ENCODE measurements at places on chromosomes 1 and 21.
A peak's percentile ranks its signal among the peaks of the same experiment; 100 is the strongest.

DNA sequence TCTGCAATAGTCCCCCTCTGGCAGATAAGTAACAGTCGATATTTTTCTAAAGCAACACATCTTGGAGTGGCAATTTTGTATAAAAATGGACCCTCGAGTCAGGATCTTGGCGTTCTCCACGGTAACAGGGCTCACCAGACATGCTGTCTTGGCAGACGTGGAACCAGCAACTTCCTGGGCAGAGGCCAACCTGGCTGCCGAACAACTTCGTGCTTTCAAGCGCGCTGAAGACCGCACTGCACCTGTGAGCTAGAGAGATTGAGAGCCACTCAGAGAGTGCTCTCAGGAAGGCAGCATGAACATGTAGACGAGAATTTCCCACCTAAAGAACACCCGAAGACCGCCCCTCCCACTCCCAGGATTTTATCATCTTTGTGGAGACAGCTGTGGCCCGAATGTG lies 7.3 kb downstream of the C1orf174 start:
- no peak for DNase-seq

- DNase-seq, result no peak
Observed at GRCh38 chr1:222757646-222758268, 20.8 kb downstream of the FAM177B start.

GRCh38 chr21:30600787-30601186 lies at the start of gene KRTAP22-1:
TSS of gene KRTAP22-1 (plus strand) at chr21:30601087.
- no peak for DNase-seq

- DNase-seq, result no peak
Observed at GRCh38 chr1:29777522-29777921, 541.2 kb downstream of the PTPRU start.

- no peak for DNase-seq
Observed at GRCh38 chr1:109569323-109569722, 20.9 kb downstream of the GNAI3 start.

GRCh38 chr21:43717166-43717853 lies 1.6 kb upstream of the PDXK start:
- DNase-seq, result no peak

- DNase-seq, result no peak
Observed at GRCh38 chr1:156480016-156480370, 20.6 kb downstream of the MEF2D start.

DNA sequence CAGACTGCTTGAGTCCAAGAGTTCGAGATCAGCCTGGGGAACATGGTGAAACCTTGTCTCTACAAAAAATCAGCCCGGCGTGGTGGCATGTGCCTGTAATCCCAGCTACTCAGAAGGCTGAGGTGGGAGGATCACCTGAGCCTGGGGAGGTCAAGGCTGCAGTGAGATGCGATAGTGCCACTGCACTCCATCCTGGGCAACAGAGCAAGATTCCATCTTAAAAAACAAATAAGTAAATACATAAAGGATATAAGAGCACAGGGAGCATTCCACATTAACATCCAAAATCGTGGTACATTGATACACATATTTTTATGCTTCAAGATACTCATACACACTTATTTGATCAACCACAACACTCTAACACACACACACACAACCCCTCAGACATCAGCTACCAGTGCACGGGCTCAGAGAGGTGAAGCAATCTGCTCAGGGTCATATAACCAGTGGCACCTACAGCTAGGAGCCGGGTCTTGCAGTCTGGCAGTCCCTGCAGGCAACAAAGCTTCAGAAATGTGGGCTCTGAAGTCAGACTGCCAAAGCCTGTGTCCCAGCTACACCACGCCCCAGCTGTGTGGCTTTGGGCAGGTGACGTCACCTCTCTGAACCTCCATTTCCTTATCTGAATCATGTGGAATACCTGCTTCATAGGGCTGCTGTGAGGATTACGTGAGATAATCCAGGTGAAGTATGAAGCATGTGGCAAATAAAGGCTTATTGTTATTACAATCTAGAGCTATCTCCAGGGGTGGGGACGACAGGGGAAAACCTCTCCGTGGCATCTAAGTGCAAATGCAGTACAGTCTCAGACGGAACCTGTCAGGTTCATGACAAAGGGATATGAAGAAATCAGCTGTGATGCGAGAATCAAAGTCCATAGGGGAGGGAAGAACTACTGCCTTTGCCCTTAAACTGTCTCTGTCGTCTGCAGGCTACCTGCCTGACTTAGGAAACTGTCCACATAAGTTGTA lies 4.8 kb upstream of the CRYBG2 start:
- peak; percentile 96 for DNase-seq

DNA sequence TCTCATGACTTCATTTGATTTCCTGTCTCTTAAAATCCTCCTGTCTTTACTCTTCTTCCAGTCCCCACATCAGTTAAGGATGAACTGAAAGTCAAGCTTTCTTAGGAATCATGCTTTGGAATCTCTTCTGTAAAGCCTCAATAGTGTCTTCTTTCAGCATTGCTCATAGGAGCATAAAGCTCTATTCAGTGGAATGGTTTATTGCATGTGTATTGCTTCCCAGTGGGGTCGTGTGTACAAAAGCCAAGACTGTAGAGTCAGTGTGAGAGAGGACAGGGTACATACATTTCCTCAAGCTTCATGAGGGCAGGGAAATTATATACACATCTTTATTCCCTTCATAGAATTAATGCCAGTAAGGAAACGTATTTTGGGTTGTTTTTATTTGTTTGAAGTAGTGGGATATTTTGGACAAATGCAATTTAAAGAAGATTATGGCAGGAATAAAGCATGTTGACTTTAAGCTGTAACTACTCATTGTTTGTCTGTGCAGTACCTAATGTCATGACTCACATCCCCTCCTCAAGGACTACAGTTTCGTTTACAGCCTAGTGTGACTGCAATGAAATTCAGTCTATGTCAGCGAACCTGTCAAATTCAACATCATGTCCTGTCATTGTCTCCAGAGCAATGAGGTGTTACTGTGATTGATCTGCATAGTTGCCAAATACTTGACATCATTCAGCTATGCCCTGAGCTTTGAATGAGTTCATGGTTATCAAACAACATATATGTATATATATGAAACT lies 2164.2 kb downstream of the NCAM2 start:
- DNase-seq, result no peak

GRCh38 chr1:236148470-236148845 lies 6.1 kb downstream of the GPR137B start:
- no peak for DNase-seq
